Right lung (tissue), 10 donors: ENCODE measurements at places on chromosomes 3 and 15. TPM values are rescaled to one million over a fixed set of nuclear protein-coding genes. Genes with fewer than 3 reads are reported as not detected.

GRCh38 chr3:150074697-150075416, 104.2 kb upstream of the PFN2 start:
- no peak for DNase-seq

DNA sequence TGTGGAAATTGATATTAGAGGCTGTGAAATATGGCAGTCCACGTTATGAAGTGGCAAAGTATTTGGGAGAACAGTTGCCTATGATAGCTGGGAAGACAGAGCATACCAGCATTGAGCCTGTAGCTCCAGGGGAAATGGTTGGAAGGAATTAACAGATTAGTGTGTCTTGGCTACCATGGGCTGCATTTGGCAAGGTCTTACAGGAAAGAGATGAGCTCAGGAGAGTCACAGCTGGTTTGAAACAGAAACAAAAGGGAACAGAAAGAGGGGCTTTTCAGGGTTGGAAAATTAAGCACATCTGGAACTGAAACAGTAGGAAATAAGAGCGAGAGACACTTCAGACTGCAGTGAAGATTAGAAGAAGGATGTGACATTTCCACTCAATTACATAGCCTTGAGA, 141.7 kb downstream of the FBLN2 start:
- DNase-seq: no peak

DNA sequence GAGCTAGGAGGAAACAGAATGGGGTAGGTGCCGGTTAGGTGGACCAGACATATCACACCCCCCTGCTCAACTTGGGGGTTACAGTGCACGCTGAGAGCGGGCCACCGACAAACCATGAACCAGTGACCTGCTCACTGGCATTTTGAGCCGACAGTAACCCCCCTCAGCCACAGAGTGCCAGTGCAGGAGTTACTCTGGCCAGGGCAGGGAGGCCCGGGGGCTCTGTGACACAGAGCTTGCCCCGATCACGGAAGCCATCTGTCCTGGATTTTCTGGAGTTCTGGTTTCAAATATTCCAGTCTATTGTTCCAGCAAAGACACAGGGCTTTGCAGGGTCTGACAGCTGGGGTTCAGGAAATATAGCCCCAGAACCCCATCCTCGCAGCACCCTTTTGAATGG, 225.2 kb downstream of the VPS13C start:
- DNase-seq: no peak

- no peak for DNase-seq
Measured at GRCh38 chr3:59908701-59909100, 858.9 kb upstream of the CFAP20DC start.

DNA sequence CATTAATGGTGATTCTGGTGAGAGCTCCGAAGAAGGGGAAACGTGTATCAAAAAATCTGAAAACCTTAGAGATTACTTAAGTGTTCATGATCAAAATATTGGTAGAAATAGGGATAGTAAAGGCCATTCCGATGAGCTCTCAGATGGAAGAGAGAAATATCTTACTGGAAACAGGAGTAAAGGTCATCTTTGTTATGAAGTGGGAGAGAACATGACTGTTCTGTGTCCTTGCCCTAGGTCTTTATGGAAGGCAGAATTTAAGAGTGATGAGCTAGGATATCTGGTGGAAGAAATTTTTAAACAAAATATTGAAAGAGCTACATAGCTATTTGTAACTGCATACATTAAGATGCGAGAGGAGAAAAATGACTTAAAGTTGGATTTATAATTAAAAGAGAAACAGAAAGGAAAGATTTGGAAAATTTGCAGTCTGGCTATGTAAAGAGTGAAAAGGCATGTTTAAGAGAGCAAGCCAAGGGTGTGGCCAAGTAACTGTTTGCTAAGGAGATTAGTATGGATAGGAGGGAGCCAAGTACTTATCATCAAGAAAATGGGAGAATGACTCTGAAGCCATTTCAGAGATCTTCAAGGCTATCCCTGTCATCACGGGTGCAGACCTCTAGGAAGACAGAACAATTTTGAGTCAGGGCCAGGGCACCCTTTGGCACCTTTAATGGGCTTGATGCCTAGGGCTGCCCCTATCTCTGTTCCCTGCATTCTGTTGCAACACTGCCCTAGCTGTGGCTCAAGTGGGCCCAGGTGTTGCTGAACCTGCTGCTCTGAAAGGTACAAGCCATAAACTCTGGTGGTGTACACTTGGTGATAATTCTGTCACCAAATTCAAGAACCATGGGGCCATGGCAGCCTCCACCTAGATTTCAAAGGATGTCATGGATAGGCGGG, 27.3 kb downstream of the SLMAP start:
- DNase-seq: no peak

DNA sequence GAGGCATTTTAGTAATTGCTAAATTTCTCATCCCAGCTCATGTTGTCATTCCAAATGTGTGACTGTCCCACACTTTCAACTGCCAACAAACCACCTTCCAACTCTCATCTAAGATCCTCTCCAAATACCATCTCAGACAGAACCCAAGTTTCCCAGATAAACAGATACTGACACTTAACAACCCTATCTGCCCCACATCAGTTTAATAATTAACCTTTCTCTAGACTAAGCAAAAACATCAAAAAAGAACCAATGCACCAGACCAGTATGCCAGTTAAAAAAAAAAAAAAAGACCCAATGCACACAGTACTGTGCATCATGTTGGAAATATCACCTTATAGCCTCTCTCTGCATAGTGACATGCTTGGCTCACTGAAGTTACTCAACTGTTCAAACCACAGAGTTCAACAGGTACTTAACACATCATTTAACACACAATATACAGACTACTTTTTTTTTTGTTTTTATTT, 5.5 kb downstream of the SFMBT1 start:
- DNase-seq: no peak

- no peak for DNase-seq
Measured at GRCh38 chr15:69742361-69742760, 289.7 kb downstream of the RPLP1 start.

DNA sequence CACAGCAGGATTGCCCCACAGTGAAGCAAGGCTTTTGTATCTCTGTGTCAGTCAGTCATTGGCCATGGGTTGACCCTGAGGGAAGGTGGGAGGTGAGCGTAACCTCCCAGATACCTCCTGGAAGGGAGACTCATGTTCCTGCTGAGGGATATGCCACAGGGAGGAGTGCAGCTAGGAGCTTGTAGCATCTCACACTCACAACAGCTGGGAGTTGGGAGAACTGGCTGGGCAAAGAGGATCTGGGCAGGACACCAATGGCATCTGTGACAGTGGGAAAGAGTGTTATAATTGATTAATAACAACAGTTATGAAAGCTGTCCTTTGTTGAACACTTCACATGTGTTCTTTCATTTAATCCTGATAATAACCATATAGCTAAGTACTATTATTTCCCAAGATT, 171.0 kb downstream of the TLE3 start:
- no peak for DNase-seq

GRCh38 chr3:50339485-50340146, 1.0 kb downstream of the RASSF1 start:
- no peak for DNase-seq

The TIGIT gene
- 0.23 TPM for polyA plus RNA-seq

The ARHGEF26 gene
- polyA plus RNA-seq: 28.0 TPM

The IL17RD gene
- 9.3 TPM for polyA plus RNA-seq

The CD200R1 gene
- polyA plus RNA-seq: 3.4 TPM
